Activated naive CD4-positive, alpha-beta T cell treated with anti-CD3 and anti-CD28 coated beads, Interleukin-2, amount 50 U/mL, for 72 hours (primary cell): ENCODE measurements at places on chromosomes 6 and 20. TPM values are rescaled to one million over a fixed set of nuclear protein-coding genes. Genes with fewer than 3 reads are reported as not detected.

DNA sequence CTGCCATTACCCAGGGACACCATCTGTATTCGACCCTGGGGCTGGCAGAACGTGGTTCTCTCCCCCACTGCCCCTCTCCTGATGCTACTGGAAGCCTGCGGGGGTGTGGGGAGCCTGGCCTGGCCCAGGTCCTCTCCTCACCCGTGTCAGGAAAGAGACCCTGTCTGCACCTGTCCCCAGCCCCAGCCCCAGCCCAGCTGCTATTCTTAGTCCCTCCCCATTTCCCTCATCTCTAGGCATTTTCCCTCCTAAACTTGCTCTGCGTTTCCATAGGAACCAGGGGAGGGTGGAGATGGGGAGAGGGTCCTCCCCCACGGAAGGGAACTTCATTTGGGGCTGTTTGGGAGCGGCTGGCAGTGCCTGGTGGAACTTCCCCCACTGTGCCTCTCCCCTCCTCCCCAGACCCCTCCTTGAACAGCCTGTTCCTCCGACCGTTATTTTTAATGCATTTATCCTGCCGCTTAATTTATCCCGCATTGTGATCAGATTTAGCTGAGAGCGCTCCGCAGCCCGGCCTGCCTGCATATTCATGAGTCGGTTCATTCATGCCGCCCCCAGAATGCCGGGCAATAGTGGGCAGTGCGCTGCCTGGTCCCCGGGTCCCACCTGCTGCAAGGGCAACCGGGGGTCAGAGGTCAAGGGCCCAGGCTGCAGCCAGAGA is 31.8 kb upstream of the DLGAP4 start:
- no peak for DNase-seq

- no peak for DNase-seq
Measured at GRCh38 chr6:8082954-8083858, 19.0 kb upstream of the BLOC1S5 start.

- DNase-seq = no peak
Measured at GRCh38 chr6:151534576-151534975, 40.8 kb downstream of the CCDC170 start.

SLC35F1 gene
- not detected for total RNA-seq

FOXS1 gene
- not detected for total RNA-seq

KHDC1 gene
- total RNA-seq = 2.3 TPM

GRCh38 chr6:45200510-45200909 is 127.6 kb upstream of the RUNX2 start:
- no peak for DNase-seq

IL17A gene
- total RNA-seq = 1.3 TPM

- DNase-seq = no peak
Measured at GRCh38 chr20:1881240-1881835, 13.9 kb upstream of the SIRPA start.

GRCh38 chr6:170244721-170245474 is 46.0 kb downstream of the DLL1 start:
- DNase-seq = no peak
